Sigmoid colon (tissue), 7 donors: ENCODE measurements at places on chromosomes 2 and 18. TPM values are rescaled to one million over a fixed set of nuclear protein-coding genes. Genes with fewer than 3 reads are reported as not detected.

The NT5C1B gene
- polyA plus RNA-seq: not detected

DNA sequence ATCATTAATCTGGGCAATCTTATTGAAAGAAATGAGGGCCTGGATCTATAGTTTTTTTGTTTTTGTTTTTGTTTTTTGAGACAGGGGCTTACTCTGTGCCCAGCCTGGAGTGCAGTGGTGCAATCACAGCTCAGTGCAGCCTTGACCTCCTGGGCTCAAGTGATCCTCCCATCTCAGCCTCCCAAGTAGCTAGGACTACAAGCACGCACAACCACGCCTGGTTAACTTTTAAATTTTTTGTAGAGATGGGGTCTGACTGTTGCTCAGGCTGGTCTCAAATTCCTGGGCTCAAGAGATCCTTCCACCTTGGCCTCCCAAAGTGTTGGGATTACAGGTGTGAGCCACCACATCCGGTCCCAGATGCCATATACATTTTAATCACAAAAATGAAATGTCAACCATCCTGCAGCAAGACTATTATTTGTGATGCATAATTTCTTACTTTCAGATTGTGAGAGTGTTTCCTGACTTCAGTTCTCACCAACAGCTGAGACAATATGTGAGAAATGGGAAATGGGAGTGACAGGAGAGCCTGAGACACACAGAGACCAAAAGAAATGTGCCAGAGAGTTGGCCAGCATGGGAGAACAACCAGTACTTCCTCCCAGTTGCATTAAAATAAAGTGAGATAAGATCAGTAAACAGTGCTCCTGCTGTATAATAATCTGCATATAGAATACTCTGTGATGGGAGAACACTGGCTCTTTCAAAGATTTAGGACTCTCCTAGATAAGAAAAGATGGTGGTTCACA lies 87.6 kb downstream of the METTL8 start:
- no peak for DNase-seq

DNA sequence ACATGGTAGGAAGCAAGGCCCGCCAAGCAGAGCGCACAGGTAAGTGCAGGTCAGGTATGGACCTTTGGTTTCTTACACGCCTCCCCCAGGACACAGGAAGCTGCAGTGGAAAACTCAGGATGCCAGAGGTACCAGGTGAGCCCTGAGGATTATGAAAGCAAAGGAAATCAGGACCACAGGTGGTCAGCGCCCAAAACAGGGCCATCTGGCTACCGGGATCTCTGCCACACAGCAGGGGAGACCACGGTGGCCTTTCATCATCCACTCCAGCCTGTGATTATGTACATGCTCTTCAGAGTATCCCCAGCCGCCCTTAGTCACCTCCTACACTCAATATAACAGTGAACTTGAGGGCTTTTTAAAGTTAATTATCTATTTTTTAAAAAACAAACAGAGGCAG lies 125.5 kb upstream of the EPC2 start:
- no peak for DNase-seq

The LIMS3 gene
- polyA plus RNA-seq: not detected

DNA sequence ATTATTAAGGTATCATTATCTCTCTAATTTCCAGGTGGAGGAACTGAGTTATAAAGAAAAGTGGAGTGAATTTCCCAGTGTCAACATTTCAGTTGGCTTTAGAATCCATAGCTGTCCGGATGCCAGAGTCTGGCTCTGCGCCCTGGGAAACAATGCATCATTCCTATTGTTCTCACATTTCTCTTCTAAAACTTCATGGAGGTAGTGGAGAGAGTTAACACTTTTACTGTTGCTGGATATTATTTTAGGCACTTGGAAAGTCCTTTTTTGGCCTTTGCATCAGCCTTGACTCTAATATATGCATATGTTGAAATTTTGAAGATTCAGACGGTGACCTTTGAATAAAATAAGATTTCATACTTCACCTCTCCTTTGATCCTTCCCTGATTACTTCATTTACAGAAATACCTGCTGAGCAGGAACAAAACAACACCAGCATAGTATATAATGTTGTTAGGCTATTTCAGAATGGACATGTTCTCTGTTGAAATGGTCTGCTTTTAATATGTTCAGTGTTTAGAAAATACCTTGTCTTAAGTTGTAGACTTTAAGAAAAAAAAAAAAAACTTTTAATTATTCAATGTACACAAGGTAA lies 148.8 kb downstream of the EPHA4 start:
- DNase-seq: no peak

DNA sequence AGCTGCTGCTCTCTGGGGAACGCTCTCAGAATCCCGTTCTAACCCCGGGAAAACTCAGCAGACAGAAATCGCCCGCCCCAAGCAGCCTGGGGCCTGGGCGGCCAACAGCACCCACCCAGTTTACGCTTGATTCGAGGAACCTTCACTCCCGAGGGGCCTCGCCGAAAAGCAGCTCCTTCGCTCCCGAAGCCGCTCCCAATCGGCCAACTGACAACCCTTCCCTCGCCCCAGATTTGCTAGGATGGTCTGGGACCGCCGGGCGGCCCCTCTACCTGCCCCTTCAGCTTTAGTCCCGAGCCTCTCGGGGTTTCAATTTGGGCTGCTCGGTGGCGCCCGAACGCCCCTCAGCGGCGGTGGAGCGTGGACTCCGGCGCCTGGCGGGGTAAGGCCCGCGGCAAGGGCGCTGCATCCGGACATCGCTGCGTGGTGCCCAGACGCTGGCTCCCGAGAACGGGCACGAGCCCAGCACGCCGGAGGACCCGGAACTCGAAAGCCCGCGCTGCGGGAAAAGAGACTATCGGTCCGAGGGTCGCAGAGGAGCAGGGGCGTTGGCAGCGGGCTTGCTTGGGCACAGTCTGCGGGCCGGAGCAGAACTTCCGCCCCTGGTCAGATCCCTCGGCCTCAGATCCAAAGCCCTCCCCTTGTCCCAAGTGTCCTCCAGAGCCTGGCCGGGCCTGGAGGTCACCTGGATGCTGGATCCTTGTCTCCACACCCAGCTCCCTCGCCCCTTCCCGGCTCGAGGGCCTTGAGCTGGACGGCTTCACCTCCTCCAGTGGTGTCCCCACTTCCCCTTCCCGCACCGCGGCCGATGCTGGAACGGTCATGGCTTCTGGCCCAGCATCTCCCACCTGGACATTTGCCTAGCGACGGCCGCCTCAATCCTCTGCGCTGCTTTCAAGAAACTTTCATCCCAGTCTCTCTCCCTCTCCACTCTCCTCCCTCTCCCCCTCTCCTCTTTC lies 3.0 kb upstream of the OTX1 start:
- DNase-seq: peak; percentile 64

The NMUR1 gene
- polyA plus RNA-seq: 0.28 TPM

The CHRND gene
- not detected for polyA plus RNA-seq

DNA sequence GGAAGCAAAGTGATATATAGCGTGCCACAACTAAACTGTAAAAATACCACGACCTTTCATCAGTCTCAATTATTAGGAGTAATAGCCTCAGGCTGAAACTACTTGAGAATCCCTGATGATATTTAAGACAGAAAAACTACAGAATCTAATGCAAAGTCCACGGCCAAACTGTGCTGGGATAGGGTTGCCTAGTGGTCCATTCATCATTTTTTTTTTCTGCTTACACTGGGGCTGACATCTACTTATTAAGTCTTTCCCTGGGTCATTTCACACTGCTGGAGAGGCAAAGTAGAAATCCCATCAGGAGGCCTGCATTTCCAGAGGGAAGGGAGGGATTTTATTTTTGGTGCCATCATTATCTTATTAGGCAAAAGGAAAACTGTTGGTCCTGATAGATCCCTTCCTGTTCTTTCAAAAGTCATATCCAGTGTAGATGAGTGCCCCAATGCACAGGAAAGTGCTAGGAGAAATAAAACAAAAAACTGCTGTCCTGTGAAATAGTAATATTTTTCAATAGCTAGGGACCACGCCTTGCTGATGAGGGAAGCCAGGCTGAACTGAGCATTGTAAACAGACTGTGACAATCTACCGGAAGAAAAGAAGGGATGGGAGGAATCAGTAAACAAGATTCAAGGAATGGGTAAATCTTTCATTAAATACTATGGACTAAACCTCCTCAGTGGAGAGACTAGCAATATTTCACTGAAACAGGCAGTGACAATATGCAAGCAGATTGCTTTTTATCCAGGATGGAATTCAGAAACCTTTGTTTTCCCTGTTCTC lies 644.3 kb downstream of the IRS1 start:
- no peak for DNase-seq

- no peak for DNase-seq
Observed at GRCh38 chr18:77337604-77338003, 88.0 kb downstream of the GALR1 start.

GRCh38 chr2:96163768-96164429 lies 18.7 kb upstream of the DUSP2 start:
- peak; percentile 40 for DNase-seq

The NTSR2 gene
- 0.04 TPM for polyA plus RNA-seq

DNA sequence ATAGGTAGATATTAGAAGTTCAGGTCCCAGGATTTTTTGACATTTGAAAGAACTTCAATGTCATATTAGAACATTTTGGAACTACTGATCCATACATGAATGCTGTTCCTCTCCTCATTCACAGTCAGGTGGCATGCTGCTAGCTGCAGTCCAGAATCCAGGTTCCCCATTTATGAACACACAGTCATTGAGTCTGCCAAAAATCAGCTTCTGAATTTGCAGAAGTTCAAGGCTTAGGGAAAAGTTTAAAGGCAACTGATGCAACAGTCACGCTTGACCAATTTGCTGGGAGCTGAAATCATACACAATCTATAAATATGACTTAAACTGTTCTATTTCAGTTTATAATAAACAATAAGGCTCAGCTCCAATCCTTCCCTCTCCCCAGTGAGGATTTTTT lies 17.3 kb upstream of the TTR start:
- no peak for DNase-seq

DNA sequence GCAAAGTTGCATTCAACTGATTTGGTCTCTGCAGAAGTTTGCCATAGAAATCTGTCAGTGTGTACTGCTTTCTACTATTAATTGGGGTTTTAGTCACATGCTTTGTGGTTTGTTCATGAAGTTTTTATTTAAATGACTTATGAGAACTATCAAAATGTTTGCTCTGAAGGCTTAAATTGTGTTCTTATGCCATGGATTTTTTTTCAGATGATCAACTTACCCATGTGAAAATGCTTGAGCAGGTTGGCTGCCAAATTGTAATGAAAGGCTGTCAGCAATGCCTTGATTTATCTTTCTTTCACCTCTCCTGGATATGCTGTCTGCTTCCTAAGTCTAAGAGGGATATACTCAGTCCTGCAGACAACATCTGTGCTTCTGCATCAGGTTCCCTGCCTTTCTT lies 50.7 kb downstream of the FMNL2 start:
- no peak for DNase-seq

The WDR75 gene
- polyA plus RNA-seq: 18.4 TPM

DNA sequence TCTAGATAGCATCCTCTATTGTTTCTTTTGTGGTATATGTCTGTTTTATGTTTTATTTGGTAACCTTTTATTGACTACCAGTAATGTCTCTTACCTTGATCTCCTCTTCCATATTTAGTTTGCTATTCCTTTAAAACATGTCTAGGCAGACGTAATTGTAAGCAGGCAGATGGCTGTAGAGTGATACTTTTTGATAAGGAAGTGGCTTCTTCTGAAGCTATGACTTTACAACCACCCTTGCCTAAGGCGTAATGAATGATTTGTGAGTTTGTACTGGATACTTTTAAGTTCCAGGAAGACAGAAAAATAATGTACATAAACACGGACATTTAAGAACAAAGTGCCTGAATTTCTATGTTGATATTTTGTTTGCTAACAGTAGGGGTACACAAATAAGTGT lies 85.6 kb downstream of the ZNF804A start:
- DNase-seq: no peak

GRCh38 chr18:25164848-25165811 lies 186.8 kb downstream of the ZNF521 start:
- DNase-seq: no peak

DNA sequence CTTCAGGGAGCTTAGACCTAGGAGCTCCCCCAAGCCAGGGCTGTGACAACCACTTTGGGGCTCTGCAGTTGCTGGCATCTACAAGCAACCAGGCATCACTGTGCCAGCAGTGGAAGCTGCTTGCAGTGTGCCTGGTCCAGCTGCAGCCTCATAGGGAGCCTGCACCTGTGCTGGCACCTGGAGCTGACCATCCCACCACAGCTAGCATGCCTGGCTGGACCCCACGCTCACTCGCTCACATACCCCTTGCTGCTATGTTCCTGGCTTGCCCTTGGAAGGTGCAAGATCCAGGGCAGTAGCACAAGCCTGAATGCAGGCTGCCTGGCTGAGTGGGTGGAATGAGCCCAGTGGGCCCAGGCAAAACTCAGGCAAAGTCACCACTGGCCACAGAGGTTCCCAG lies 82.5 kb downstream of the ZNF804A start:
- DNase-seq: no peak

The THUMPD2 gene
- polyA plus RNA-seq: 4.6 TPM

DNA sequence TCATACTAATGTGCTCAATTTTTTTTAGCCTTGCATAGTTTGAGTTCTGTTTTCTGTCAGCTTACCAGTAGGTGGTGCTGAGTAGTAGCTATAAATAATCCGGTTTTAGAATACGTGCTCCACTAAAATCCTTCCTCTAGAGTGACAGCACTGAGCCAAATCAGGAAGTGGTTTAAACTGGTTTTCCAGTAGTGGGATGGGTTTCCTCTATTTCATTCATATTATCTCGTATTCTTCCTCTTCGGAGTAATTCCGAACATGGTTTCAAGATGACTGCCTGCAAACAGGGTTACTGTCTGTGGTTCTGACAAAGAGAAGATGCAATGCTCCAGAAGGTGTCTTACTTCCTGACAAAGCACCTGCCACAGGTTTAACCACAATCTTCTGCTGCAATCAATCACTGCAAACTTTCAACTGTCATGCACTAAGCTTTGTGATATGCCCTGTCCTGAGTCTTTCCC lies 496.9 kb upstream of the VRK2 start:
- no peak for DNase-seq

The GBX2 gene
- not detected for polyA plus RNA-seq

The GPATCH11 gene
- 4.8 TPM for polyA plus RNA-seq

DNA sequence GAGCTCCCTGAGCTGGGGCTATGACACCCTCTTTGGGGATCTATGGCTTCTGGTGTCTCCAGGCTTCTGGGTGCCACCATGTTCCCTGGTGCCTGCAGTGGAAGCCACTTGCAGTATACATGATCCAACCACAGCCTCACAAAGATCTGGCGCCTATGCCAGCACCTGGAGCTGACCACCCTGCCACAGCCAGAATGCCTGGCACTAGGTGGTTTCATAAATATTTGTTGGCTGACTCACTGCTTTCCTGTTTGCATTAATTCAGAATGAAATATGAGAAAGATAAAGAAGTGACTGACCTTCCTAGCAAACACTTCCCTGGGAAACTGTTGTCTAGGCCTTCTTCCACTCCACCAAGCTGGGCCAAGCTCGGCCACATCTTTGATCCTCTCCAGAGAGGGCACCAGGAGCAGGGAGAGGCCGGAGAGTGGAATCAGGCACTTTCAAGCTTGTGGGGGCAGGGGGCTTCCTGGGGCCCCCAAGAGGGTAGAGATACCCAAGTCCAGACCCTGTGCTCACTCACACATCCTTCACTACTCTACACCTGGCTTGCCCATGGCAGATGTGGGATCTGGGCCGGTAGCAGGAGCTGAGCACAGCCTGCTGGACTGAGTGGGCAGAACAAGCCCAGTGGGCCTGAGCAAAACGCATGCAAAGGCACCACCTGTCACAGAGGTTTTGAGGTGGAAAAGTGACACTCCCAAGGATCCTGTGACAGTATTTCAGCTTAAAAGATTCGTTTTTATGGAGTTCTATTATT lies 565.7 kb downstream of the SLC4A3 start:
- DNase-seq: no peak
